ENCODE measurements at places on chromosomes 11 and 22. TPM values are rescaled to one million over a fixed set of nuclear protein-coding genes. Genes with fewer than 3 reads are reported as not detected.

The SCGB2A2 gene
- not detected for polyA plus RNA-seq

The OR5L2 gene
- polyA plus RNA-seq: not detected

The KDM2A gene
- 29.5 TPM for polyA plus RNA-seq

The CASP5 gene
- 0.03 TPM for polyA plus RNA-seq

The TMPRSS5 gene
- polyA plus RNA-seq: 1.9 TPM

The OR52N4 gene
- not detected for polyA plus RNA-seq

The OMP gene
- not detected for polyA plus RNA-seq

The MUC6 gene
- polyA plus RNA-seq: 0.07 TPM

The F2 gene
- 0.04 TPM for polyA plus RNA-seq

The KRTAP5-8 gene
- polyA plus RNA-seq: not detected

The MMP27 gene
- not detected for polyA plus RNA-seq

DNA sequence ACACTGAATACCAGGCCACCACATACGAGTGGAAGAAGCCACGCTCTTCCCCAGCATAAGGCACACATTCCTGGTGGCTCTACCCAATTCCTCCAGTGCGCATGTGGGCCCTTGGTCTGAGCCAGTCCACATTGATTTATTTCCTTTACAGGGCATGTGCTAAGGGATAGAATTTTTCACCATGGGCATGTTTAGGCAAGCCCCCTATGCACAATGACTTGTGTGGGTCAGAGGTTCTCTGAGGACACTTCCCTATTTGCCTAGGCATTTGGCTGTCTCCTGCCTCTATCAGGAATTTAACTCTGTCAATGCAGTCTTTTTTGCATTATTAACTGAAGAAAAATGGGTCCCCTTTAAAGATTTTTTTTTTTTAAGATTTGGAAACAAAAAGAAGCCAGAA is 718.1 kb downstream of the NTM start:
- DNase-seq: no peak

DNA sequence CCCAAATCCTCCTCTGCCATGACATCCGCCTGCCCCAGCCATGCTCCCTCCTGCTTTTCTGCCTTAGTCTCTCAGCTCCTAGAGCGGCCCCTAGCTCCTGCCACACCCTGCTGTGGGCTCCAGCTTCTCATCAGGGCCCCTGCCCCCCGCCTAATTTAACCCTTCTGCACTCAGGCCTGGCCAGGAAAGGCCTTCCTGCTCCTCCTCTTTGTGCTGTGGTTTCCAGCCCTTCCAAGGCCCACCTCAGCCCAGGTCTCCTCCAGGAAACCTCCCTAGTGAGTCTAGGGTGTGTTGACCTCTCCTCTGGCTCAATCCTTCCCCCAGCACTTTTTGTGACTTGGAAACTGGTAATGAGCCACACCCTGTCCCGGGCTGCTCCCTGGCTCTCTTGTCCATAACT is 11.3 kb downstream of the PTPN5 start:
- peak; percentile 44 for DNase-seq

DNA sequence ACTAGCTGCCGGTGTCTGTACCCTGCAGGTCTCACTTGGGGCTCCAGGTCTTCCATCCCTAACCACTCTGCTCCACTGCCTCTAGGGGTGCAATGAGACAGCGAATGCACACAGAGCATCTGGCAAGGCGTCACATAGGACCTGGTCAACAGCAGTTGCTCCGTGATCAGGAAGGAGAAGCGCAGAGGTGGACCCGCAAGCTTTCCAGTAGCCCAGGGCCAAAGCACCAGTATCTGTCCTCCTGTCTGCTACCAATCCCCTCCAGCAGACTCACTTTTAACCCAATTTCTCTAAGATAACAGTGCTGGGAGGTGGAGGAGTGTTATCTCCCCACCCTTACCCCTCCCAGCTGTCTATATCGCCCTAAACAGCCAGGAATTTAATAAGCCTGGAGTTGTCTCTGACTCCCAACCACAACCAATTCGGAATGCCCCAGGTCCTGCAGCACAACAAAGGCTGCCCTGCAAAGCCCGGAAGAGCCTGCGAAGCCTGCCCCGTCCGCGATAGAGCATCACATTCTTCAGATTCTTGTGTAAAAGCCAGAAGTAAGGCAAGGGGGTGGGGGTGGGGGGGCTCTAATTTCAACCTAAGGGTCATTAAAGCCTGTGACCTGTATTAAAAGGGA is 19.3 kb downstream of the MYH9 start:
- no peak for DNase-seq

DNA sequence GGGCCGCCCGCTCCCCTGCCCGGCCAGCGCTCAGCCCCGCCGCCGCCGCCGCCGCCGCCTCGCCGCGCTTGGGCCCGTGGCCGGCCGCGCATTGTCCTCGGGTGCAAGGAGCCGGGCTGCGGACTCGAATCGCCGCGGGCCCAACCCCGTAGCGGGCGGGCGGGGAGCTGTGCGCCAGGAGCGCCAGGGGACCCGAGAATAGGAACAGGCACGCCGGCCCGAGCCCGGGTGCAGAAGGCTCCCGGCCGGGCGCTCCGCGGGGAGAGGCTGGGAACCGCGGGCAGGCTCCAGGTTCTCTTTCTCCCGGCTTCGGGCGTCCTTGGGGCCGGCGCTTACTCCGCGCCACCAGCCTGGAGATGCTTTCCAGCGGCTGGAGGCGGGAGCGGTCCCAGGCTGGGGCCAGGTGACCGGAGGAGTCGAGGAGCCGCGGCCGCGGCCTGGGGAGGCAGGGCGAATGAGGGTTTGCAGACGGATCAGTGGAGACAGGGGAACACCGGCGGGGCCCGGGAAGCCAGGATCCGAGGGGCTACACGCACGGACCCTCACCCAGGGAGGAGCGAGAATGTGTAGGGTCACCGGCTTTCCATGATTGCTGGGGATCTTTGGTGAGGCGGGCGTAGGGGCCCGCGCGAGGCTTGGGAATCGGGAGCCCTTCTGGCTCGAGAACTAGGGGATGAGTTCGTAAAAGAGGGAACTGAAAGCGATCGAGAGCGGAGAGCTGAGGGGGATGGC is 726 bp downstream of the PKNOX2 start:
- peak; percentile 42 for DNase-seq

- DNase-seq: no peak
These were observed 5.1 kb upstream of the CALCA start for GRCh38 chr11:14977101-14977880.

DNA sequence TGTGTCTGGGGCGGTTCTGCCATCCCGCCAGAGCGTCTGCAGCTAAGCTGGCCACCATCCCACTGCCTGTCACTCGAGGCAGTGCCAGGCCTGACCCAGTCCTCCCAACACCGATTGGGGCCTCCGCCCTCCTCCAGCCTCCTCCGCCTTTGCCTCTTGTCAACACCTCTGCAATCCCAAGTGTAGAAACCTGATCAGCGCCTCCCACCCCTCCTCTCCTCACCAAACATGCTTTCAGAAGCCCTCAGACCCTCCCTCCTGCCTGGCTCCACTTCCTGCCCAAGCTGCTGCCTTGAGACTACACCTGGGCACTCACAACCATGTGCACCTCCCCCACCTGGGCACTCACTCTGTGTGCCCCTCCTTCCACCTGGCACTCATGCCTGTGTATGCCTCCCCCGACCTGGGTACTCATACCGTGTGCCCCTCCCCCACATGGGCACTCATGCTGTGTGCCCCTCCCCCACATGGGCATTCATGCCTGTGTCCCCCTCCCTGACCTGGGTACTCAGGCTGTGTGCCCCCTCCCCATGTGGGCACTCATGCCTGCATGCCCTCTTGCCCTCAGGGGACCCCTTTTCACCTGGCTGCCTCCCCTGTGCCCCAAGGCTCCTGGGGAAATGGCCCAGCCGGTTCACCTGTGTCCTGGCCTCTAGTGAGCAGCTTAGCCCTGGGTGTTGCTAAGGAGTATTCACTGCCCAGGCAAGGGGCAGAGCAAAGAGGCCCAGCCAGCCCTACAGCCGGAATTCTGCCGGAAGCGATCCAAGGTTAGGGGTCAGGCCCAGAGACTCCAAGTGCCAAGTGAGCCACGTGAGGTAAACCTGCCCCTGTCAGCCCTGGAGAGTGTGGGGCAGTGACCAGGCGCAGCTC is 5.5 kb upstream of the IFITM10 start:
- peak; percentile 66 for DNase-seq

- DNase-seq: no peak
These were observed 96.6 kb downstream of the FDX1 start for GRCh38 chr11:110526323-110526722.

- no peak for DNase-seq
These were observed 216.2 kb downstream of the DSCAML1 start for GRCh38 chr11:117580866-117581265.

GRCh38 chr11:70924108-70924507 is 328.3 kb downstream of the SHANK2 start:
- DNase-seq: no peak

- no peak for DNase-seq
These were observed 92.5 kb downstream of the RELT start for GRCh38 chr11:73468590-73469161.

- no peak for DNase-seq
These were observed 75.2 kb downstream of the USP47 start for GRCh38 chr11:11916981-11917399.

GRCh38 chr22:43047605-43048004 is 32.7 kb upstream of the PACSIN2 start:
- DNase-seq: no peak

GRCh38 chr22:28397306-28397705 is 282.3 kb downstream of the TTC28 start:
- no peak for DNase-seq

DNA sequence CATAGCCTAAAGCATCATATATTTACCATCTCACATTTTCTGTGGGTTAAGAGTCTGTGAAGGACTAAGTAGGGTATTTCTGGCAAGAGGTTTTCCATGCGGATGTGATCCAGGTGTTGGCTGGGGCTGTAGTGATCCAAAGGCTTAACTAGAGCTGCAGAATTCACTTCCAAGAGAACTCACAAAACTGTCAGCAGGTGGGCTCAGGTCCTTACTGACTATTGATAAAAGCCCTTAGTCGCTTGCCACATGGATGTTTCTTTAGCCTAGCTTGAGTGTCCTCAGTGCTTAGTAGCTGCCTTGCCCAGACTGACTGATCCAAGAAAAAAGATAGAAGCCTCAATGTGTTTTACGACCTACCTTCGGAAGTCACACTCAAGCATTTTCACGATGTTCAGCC is 250.8 kb downstream of the CNTN5 start:
- no peak for DNase-seq

- peak; percentile 38 for DNase-seq
These were observed 101.4 kb downstream of the ARL14EP start for GRCh38 chr11:30424321-30424720.

- no peak for DNase-seq
These were observed 288.5 kb downstream of the OPCML start for GRCh38 chr11:133243832-133244231.

DNA sequence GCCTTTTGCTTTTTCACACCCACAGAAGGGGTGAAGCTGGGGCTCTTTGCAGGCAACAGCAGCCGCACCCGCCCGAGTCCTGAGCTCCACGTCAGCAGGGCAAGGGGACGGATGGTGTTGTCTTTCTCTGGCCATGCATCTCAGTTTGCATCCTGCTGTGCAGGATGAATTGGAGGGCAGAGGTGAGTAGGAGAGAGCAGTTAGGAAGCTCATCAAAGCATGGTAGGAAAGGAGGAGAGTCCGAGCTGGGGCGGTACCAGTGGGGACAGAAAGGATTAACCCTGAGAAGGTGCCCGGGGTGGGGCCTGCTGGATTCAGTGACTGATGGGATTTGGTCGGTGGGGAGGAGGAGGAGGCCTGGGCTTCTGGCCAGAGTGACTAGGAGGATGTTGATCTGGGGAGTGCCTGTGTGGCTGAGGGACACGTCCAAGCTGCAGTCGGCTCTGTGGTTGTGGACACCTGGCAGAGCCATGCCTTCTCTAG is 14.6 kb downstream of the FAM83F start:
- no peak for DNase-seq

GRCh38 chr22:36619797-36620399 is 83.7 kb downstream of the CACNG2 start:
- no peak for DNase-seq

DNA sequence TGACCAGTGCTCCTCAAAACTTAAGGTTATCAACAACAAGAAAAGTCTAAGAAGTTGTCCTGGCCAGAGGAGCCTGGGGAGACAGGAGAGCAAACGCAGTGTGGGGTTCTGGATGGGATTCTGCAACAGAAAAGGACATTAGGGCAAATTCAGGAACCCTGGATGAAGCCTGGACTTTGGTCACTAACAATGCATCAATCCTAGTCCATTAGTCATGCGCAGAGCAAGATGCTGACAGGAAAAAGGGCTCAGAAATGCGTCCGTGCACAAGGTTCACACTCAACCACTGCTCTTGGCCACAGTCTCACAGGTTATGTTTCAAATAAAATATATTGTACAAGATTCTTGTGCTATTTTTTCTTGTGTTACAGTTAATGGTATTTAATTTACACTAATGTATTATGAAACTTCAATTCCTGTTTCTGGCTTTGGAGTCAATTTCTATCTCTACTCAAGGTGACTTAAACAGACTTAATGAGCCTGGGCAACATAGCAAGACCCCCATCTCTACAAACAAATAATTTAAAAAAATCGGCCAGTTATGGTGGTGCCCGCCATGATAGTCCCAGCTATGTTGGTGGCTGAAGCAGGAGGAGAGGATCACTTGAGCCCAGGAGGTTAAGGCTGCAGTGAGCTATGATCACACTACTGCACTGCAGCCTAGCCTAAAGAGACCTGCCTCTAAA is 13.6 kb downstream of the GNB1L start:
- no peak for DNase-seq

GRCh38 chr11:65571940-65572339 is 398 bp upstream of the FAM89B start:
- no peak for DNase-seq

DNA sequence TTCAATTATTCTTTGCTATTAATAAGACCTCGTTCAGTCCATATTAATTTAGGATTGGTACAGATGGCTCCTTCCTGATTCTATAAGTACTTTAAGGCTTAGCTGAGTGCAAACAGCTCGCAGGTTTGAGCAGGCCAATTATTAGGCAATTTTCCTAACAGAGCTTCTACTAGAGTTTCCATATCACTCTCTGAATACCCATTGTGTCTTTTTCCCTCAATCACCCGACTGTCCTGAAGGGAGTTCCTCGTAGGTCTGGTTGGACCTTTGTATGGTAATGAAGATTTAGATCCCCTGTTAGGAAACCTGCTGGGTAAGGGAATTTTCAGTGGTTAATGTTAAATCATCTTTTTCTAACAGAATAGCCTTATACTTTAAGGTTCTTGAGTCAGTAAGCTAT is 61.1 kb downstream of the ARHGAP42 start:
- DNase-seq: no peak

DNA sequence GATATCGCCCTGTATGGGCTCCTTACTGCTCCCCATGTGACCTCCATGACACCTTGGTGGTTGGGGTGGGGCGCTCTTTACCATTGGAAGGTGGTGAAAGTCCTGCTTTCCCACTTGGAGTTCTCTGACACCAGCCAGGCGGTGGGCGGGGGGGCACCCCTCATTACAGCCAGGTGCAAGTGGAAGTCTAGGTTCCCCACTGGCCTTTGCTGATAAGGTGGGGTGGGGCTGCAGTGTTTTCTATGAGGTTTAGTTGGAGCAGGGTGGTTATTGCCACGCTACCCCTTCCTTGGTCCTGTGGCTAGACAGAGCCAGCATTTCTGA is 5.5 kb upstream of the SLC37A2 start:
- no peak for DNase-seq

- no peak for DNase-seq
These were observed at the start of gene ZDHHC8 for GRCh38 chr22:20131597-20131858. Gene ZDHHC8 (plus strand): TSS chr22:20131804. CDS start chr22:20131948, 144 bp downstream.

GRCh38 chr11:2213890-2214526 is 42.4 kb upstream of the TH start:
- no peak for DNase-seq

GRCh38 chr11:70662691-70663098 is 264.4 kb downstream of the CTTN start:
- DNase-seq: no peak

Data from heart right ventricle (tissue), 16 donors.